ENCODE measurements at places on chromosomes 3 and 15.
A peak's percentile ranks its signal among the peaks of the same experiment; 100 is the strongest.

DNA sequence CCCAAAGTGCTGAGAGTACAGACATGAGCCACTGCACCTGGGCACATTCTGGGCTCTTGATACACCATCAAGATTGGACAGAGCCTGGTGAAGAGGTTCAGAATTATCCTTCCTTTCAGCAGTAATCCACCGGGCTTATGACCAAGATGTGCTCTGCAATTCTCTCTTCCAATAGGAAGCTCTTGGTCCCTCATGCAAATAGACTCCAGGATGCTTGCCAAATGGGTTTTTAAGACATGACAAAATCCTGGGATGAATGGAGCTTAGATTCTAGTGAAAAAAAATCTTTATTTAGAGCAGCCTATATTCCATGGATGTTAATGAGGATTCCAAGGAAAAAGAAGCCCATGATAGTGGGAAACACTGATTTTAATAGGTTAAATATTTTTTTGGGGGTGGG is 119.1 kb downstream of the SV2B start:
- DNase-seq = no peak

DNA sequence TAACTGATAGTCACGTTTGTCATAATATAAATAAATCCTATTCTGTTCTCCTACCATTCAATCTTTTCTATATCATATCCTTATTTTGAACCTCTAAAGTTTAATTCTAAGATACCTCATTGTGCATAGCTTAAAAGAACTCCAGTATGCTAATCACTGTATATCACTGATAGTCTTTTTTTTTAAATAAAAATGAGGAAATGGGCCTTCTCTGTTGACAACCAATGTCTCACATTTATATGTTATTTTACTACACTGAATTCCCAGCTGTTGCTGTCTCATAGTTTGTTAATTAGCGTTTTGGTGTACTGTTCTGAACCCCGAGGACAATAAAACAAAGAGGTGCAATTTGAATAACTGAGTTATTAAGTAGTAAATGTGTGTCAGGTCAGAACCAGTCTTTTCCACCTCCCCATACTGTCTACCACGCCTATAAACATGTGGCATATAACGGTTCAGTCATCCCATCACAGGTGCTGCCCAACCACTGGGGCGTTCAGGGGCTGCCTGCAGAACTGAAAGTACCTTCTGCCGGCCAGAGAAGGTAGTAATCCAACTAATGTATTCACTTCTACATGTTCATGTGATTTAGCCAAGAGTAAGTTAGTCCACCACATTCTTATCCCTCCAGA is 14.9 kb downstream of the CBLB start:
- no peak for DNase-seq

DNA sequence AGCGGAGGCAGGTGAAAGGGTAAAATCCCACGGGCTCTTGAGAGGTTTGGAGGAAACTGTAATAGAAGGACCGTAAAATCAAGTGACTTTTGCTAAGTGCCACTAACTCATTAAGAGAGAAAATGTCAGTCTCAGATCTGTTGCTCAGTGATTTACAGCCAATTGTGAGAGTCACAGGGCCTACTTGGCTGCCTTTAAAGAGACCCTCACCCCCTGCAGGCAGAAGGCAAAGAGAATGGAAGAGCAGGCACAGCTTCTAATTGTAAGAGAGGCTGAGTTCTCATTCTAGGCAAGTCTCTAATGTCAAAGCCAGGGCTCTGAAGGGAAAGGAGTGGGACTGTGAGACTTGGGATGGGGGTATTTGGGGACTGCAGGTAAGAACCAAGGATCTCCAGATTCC is 9.3 kb upstream of the SYNM start:
- no peak for DNase-seq

DNA sequence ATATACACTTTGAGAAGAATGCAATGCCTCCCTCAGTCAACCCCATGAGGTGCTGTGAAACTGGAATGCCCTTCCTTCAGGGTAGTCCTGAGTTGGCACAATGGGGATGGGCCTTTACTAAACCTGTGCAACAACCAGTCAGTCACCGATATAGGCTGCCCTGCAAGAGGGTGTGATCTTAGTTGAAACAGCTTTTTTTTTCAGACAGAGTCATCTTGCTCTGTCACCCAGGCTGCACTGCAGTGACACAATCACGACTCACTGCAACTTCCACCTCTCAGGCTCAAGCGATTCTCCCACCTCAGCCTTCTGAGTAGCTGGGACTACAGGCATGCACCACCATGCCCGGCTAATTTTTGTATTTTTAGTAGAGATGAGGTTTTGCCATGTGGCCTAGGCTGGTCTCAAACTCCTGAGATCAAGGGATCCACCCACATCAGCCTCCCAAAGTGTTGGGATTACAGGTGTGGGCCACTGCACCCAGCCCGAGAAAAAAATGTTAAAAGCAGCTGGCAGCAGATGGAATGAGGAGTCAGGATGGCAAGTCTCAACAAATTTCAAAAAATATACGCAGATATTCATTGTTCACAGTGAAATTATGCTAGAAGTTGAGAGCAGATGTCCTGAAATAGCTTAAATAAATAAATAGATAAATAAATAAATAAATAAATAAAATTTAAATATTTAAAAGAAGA is 31.8 kb downstream of the MYO5A start:
- peak; percentile 83 for DNase-seq

DNA sequence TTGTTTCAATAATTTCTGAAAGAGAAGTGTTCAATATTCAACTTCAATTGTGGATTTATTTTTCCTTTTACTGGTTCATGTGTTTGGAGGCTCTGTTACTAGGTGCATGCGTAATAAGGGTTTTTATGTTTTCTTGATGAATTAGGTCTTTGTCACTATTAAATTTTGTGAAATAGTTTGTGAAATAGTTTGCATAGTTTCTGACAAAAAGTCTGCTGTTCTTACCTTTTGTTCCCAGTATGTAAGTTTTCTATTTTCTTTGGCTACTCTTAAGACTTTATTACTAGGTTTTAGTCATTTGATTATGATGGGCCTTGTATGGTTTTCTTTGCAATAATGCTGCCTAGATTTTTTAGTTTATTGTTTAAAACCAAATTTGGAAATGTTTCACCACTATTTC is 38.0 kb downstream of the MEF2A start:
- DNase-seq = peak; percentile 19
